ENCODE measurements at places on chromosomes 2 and 18.

GRCh38 chr2:159251296-159252173, 35.0 kb downstream of the WDSUB1 start:
- DNase-seq: no peak

- DNase-seq: no peak
These were observed 371.6 kb downstream of the RPRM start for GRCh38 chr2:153106802-153107477.

DNA sequence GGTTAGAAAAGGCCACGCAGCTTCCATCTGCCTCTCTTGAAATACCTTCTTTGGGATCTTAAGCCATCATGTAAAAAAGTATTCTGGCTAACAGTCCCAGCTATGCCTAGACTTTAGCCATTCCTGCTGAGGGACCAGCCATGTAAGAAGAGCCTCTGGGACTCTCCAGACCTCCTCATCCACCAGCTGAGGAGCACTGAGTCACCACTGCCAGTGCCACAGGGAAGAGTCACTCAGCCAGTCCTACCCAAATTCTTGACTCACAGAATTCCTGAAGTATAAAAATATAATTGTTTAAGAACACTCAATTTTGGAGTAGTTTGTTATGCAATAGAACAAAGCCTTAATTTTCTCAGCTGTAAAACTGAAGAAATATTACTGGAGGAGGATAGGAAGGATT, 436.7 kb downstream of the ZEB2 start:
- DNase-seq: no peak

DNA sequence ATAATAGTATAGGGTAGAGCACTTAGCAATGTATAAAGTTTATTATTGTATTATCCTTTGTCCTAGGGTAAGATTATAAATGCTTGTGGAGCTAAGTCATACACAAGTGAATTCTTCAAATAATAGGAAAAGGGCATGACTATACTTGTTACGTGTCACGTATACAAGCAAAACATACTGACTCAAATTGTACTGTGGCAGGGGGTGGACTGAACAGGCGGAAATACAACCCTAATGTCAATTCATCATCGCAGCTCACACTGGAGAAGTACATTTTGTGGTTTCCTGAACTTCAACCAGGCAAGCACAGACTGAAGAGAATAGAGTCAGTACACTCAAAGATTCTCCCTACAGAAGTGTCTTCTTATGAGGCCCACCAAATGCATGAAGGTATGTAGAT, 201.0 kb downstream of the MBD2 start:
- DNase-seq: no peak

GRCh38 chr2:160510617-160511016, 17.0 kb upstream of the RBMS1 start:
- DNase-seq: no peak

- no peak for DNase-seq
These were observed 168.6 kb downstream of the HDAC4 start for GRCh38 chr2:239232195-239232578.

DNA sequence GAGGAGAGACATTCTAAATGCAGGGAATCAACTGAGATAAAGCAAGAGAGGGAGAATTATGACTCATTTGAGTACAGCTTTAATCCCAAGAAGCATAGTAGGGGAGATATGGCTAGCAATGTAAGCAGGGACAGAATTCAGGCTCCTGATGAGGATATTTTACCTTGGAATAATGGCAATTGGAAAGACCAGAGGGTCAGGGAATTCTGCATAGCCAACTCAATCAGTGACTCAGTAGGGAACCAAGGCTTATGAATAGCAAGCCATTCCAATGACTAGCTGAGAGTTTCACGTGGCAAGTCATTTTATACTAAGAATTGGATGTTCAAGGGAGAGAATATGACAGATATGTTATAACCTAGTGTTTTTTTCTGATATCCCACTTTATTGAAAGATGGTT, 563.8 kb upstream of the NETO1 start:
- no peak for DNase-seq

GRCh38 chr2:235639428-235639773, 145.6 kb downstream of the AGAP1 start:
- no peak for DNase-seq
